Cardiac muscle cell (in vitro differentiated cells and primary cell): ENCODE measurements at places on chromosomes 16 and 17.

DNA sequence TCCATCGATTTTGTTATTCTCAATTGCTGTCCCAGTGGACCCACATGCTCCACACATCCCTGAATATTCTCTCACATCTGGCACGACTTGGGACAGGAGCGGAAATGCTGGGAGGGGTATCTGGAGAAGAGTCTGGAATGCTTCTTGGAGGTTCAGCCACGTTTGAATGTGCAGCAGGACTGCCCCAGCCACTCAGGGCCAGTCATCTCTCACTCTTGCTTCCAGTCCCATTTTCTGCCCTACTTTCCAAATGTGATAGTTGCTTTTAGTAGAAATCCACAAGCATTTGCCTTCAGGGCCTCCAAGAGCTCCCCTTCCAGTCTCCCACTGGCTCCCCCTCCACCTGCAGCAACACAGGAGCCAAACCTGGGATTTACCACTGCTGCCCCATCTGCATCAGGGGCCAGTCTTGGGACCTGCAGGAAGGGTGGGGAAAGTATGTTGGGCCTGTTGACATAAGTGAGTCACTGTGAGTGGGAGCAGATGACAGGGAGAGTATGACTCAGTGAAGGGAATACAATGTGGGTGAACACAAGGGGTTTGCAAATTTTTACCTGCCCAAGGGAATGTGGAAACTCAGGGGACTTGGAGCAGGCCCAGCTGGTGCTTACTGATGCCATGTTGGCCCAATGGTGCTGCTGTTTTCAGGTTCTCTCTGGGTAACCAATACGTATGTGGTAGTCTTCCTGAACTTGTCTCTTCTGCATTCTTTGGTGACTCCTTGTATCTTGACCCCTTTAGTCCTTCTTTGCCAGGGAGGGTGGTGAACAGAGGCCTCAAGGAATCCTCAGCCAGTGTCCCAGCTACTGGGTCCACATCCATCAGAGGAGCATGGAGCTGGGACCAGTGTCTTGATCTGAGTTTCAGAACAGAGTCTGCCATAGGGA, 78.8 kb upstream of the CRHR1 start:
- DNase-seq, result no peak
- H3K27ac ChIP-seq, result no peak overlapping the region
- no peak overlapping the region for H3K4me3 ChIP-seq
- H3K4me1 ChIP-seq, result no peaks in the 10 kb centered on the region
- H3K36me3 ChIP-seq, result no peaks in the 10 kb centered on the region

DNA sequence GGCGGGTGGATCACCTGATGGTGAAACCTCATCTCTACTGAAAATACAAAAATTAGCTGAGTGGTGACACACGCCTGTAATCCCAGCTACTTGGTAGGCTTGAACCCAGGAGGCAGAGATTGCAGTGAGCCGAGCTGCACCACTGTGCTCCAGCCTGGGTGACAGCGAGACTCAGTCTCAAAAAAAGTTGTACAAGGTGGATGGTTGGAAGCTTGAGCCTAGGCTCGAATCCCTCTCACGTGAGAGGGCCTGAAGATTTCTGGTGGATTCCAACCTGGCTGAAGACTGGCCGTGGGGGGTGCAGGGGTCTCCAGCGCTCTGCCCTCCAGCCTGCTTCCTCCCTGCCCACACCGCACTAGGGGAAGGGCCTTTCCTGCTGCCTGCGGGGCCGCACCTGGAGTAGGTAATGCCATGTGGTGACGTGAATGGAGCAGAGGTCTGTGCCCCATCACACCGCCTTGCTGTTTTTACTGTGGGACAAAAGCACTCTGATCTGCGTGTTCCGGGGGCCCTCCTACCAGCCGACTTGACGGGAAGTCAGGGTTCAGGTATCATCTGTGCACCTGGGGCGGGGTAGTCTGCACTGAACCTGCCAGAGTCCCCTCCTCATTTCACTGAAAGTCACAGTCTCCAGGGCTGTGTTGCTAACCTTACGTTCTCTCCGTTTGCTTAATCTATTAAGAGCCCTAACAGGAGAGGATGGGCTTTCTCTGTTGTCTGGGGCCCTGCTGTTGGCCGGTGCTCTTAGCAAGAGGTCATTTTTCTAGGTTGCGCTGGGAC, 4.2 kb downstream of the RPL13 start:
- peak; percentile 32 for DNase-seq
- no peak overlapping the region for H3K27ac ChIP-seq
- H3K4me1 ChIP-seq, result peaks cover 20% of the 10 kb centered on the region
- H3K27me3 ChIP-seq, result no peaks in the 10 kb centered on the region
- peaks cover 32% of the 10 kb centered on the region for H3K36me3 ChIP-seq
- H3K4me3 ChIP-seq, result no peak overlapping the region

- H3K27me3 ChIP-seq, result no peaks in the 10 kb centered on the region
- no peaks in the 10 kb centered on the region for H3K4me1 ChIP-seq
- H3K36me3 ChIP-seq, result no peaks in the 10 kb centered on the region
Observed at GRCh38 chr16:69014811-69015210, 90.6 kb upstream of the HAS3 start.

- H3K4me1 ChIP-seq, result no peaks in the 10 kb centered on the region
- H3K27ac ChIP-seq, result no peak overlapping the region
- DNase-seq, result no peak
- H3K36me3 ChIP-seq, result no peaks in the 10 kb centered on the region
- H3K27me3 ChIP-seq, result no peaks in the 10 kb centered on the region
- H3K4me3 ChIP-seq, result no peak overlapping the region
Observed at GRCh38 chr17:56886288-56886731, 27.5 kb downstream of the TRIM25 start.

DNA sequence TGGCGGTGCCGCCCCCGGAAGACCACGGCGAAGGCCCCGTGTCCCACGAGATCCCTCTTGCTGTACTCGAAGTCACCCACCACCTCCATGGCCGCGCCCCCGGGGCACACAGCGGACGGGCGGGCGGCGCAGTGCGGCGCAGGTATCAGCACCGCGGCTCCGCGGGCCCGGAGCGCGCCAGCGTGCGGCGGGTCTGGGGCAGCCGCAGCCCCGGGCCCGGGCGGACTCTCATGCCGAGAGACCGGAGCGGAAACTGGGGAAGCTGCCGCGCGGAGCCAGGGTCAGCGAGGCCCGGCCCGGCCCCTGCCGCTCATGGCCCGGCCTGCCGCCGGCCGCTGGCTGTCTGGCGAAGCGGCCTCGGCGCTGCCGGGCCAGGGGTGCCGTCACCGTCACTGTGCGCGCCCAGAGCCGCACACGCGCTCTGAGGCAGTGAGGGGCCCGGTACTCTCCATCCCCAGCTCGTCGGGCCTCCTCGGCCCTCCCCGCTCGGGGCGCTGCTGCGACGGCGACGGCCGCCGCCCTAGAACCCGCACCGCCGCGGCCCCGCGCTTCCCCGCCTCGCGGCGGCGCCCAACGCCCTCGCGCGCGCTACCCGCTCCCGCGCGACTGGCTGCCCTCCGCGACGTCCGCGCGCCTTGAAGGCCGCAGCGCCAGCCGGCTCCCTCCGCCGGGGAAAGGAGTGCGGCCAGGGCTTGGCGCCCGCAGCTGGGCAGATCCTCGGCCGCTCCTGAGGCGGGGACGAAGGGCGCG, at the start of gene ULK2:
Gene ULK2 (minus strand): TSS at position 608 of the 750 bp plus-strand sequence. CDS start 519 bp downstream, at position 89.
- peak within 1 kb of the TSS; percentile 62 for H3K4me3 ChIP-seq
- H3K4me1 ChIP-seq, result no peaks in the 10 kb centered on the region
- no peaks in the 10 kb centered on the region for H3K36me3 ChIP-seq
- H3K27ac ChIP-seq, result peak within 1 kb of the TSS; percentile 65
- peak; percentile 79 for DNase-seq

DNA sequence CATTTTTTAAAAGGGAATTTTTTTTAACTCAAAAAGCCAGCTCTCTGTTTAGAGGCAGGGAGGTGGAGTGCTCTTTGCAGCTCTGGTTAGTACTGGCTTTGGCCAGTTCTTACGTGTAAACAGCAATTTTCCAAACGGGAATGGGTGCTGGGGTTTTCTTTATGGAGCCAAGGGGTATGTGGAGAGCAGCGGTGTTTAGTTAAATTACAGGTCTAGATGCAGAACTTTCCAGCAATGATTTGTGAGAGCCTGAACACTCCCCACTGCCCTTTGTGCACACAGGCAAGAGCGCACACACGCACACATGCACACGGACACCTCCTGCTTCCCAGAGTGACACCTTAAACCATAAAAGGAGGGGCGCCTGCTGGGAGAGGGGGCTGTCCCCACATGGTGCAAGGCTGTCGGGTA, 140.2 kb downstream of the MSI2 start:
- H3K4me3 ChIP-seq, result no peak overlapping the region
- H3K27ac ChIP-seq, result no peak overlapping the region
- H3K4me1 ChIP-seq, result peaks cover 19% of the 10 kb centered on the region
- no peak for DNase-seq

DNA sequence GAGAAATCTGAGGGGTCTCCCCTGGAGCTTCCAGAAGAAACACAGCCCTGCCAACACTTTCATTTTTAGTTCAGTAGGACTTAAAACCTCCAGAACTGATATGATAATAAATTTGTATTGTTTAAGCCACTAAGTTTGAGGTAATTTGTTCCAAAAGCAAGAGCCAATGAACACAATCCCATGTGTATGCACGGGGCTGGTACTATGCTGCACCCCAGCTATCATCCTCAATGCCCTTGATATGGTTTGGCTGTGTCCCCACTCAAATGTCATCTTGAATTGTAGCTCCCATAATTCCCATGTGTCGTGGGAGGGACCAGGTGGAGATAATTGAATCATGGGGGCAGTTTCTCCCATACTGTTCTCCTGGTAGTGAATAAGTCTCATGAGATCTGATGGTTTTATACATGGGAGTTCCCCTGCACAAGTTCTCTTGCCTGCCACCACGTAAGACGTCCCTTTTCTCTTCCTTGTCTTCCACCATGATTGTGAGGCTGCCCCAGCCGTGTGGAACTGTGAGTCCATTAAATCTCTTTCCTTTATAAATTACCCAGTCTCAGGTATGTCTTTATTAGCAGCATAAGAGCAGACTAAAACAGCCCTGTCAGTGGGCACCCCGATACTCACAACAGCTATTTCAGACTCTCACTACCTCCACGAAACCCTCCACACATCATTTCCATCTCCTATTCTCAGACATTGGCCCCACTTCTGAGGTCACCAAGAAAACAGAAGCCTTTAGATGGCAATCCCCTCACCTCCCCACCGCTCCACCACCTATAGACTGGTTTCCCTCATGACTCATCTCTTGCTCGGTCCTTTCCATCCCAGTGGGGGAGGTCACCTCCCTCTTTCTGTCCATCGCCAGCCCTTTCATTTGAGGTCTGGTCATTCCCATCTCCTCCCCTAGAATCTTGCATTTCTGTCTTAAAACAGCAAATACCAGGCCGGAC, 8.9 kb upstream of the CACNG1 start:
- H3K4me3 ChIP-seq, result no peak overlapping the region
- no peaks in the 10 kb centered on the region for H3K4me1 ChIP-seq
- no peaks in the 10 kb centered on the region for H3K27me3 ChIP-seq
- DNase-seq, result no peak
- H3K27ac ChIP-seq, result no peak overlapping the region
- no peaks in the 10 kb centered on the region for H3K36me3 ChIP-seq

DNA sequence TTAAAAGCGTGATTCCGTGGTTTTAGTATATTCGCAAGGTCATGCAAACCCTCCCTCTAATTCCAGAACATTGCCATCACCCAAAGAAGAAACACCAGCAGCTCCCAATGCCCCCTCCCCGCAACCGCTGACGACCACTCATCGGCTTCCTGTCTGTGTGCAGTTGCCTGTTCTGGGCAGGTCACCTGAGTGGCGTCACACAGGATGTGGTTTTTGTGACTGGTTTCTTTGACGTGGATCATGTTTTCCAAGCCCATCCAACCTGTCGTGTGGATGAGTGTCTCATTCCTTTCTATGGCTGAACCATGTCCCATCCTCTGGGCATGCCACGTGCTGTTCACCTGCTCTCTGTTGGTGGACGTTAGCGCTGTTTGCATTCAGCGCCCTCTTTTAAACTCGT, 8.2 kb upstream of the ATP2C2 start:
- H3K4me1 ChIP-seq, result no peaks in the 10 kb centered on the region
- no peak for DNase-seq
- H3K4me3 ChIP-seq, result no peak overlapping the region
- no peaks in the 10 kb centered on the region for H3K27me3 ChIP-seq
- no peaks in the 10 kb centered on the region for H3K36me3 ChIP-seq

DNA sequence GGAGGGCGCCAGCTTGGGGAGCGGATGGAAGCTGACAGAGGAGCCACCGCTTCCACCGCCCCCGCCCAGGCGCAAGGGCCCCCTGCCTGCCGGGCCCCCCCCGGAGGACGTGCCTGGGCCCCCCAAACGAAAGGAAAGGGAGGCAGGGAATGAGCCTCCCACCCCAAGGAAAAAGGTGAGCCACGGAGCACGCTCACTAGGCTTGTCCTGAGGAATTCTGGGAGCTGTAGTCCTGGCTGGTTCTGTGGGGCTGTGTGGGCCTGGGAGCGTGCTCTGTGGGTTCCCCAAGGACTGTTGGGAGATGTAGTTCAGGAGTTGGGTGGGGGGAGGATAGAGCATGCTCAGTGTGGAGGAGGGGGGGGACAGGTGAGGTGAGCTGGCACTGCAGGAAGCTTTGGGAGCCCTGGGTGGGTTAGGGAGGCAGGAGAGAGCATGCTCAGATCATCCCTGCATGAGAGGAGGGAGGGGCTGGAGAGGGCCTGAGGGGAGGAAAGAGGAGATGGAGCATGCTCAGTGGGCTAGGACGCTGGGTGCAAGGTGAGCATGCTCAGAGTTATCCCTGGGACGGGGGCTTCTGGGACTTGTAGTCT, 4.5 kb downstream of the FBXL19 start:
- peak overlapping the region; percentile 66 for H3K27ac ChIP-seq
- H3K4me1 ChIP-seq, result peaks cover 18% of the 10 kb centered on the region
- peaks cover 15% of the 10 kb centered on the region for H3K36me3 ChIP-seq

- no peaks in the 10 kb centered on the region for H3K4me1 ChIP-seq
- no peak for DNase-seq
- H3K36me3 ChIP-seq, result peaks cover 3% of the 10 kb centered on the region
Observed at GRCh38 chr16:70463235-70463634, 8.8 kb downstream of the FCSK start.

- H3K27ac ChIP-seq, result peak overlapping the region; percentile 3
- H3K27me3 ChIP-seq, result no peaks in the 10 kb centered on the region
- no peaks in the 10 kb centered on the region for H3K36me3 ChIP-seq
- H3K4me1 ChIP-seq, result peaks cover 4% of the 10 kb centered on the region
- no peak overlapping the region for H3K4me3 ChIP-seq
- DNase-seq, result no peak
Observed at GRCh38 chr16:53962041-53962440, 258.1 kb downstream of the FTO start.

DNA sequence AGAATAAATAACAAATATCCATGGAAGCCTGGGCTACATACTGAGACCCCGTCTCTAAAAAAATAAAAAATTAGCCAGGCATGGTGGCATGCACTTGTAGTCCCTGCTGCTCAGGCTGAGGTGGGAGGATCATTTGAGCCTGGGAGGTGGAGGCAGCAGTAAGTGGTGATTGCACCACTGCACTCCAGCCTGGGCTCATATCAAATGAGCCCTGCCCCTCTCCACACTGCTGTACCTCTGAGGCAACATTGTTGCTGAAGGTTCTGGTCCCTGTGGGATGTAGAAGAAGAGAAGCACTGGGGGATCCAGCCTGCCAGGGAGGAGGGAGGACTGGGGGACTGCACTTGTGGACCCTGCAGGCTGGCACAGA, 11.4 kb upstream of the ARHGAP23 start:
- no peak for DNase-seq
- H3K4me3 ChIP-seq, result no peak overlapping the region
- H3K4me1 ChIP-seq, result peaks cover 22% of the 10 kb centered on the region
- no peaks in the 10 kb centered on the region for H3K36me3 ChIP-seq

GRCh38 chr16:63457869-63458268, 1421.6 kb upstream of the CDH8 start:
- no peaks in the 10 kb centered on the region for H3K27me3 ChIP-seq
- no peak for DNase-seq
- no peak overlapping the region for H3K4me3 ChIP-seq
- no peak overlapping the region for H3K27ac ChIP-seq
